Heart right ventricle (tissue), 16 donors: ENCODE measurements at places on chromosomes 1 and 21. TPM values are rescaled to one million over a fixed set of nuclear protein-coding genes. Genes with fewer than 3 reads are reported as not detected.

VAV3 gene
- total RNA-seq: 1.6 TPM

S100A9 gene
- total RNA-seq: 9.9 TPM

GIPC2 gene
- total RNA-seq: 7.4 TPM

ACKR1 gene
- 11.8 TPM for total RNA-seq

GNPAT gene
- total RNA-seq: 51.4 TPM

CNKSR1 gene
- 6.3 TPM for total RNA-seq

FCN3 gene
- 2.0 TPM for total RNA-seq

OR2L13 gene
- total RNA-seq: not detected
